Endodermal cell (in vitro differentiated cells): ENCODE measurements at places on chromosomes 11 and 22.
A peak's percentile ranks its signal among the peaks of the same experiment; 100 is the strongest.

GRCh38 chr22:35334004-35334403 lies 34.3 kb downstream of the TOM1 start:
- no peak for DNase-seq

DNA sequence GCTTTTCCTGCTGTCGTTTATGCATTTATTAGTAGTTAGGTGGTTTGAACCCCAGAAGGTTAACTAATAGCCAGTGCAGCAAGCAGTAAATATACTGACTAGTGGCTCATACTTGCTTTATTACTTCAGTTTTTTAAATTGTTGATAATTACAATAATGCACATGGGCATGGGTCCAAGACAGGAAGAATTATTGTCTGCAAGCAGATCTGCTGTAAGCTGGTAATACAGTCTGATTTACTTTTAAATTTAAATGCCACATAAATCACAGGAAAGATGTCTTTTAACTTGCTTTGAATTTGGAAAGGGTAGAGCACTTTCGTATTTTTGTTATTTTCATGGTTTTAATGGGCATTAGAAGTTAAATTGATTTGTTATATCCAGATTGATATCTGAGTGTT lies 27.1 kb downstream of the APLP2 start:
- DNase-seq, result no peak

- no peak for DNase-seq
Measured at GRCh38 chr22:28143961-28144745, 225.1 kb upstream of the PITPNB start.

GRCh38 chr11:26073646-26074045 lies 258.3 kb upstream of the ANO3 start:
- DNase-seq, result no peak

DNA sequence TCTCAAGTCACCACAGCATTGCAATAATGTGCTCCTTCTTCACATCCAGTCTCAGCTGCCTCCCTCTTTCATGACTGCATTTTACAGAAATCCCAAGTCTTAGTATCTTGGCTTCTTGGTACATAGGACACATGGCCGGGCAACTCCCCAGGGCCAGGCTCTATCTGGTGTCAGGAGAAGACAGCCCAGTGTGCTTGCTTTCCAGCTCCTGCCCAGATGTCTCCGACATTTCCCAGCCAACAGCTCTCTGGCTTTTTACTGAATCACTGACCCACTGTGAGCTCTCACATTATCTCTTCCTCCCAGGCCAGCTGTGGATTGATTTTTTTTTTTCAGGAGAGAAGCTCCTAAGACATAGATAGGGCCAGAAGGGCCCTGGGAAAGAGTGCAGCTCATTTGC lies 346.0 kb upstream of the C11orf87 start:
- no peak for DNase-seq

DNA sequence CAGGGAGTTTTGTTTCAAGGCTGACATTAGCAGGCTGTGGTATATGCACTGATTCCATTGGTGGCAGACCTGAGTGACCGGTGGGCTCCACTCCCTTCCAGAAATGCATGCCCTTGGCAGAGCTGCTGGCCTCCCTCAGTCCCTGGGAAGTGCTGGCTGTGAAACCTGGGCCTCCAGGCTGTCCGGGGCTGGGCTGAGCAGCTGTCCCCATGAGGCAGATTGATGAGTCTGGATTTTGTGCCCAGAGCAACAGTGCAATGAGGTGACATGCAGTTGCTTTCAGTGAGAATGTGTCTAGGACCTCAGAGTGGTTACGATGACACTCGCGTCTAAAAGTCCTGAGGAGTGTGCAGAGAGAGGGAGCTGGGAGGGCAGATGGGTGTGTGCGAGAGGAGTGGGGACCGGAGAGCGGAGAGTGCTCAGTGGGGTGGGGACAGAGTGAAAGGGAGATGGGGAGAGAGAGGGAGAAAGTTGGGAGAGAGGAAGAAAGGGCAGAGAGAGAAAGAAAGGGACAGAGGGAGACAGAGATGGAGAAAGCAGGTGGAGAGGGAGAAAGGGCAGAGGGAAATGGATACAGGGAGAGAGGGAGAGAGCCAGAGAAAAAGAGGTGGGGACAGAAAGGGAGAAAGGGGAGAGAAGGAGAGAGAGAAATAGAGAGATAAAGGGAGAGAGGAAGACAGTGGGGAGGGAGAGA lies 978.3 kb downstream of the BRD1 start:
- DNase-seq, result peak; percentile 26

DNA sequence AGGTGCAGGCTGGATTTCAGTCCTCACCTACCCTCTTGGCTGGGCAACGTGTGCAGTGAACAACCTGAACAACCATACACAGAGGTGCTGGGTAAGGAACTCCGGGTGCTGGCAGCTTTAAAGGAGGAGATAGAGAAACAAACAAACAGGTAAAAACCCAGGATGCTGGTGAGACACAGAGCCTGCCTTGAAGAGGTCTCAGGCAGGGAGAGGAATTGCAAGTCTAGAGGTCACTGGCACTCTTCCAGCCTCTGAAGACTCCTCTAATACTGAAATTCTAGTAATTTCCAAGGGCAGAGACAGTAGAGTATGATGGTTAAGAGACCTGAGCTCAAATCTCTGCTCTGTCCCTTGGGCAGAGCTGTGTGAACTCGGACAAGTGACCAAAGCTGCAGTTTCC lies 192.5 kb downstream of the CEP164 start:
- no peak for DNase-seq

GRCh38 chr22:21624880-21625791 lies 4.7 kb downstream of the YDJC start:
- no peak for DNase-seq

- DNase-seq, result no peak
Measured at GRCh38 chr11:122159861-122160260, 43.8 kb upstream of the BLID start.

DNA sequence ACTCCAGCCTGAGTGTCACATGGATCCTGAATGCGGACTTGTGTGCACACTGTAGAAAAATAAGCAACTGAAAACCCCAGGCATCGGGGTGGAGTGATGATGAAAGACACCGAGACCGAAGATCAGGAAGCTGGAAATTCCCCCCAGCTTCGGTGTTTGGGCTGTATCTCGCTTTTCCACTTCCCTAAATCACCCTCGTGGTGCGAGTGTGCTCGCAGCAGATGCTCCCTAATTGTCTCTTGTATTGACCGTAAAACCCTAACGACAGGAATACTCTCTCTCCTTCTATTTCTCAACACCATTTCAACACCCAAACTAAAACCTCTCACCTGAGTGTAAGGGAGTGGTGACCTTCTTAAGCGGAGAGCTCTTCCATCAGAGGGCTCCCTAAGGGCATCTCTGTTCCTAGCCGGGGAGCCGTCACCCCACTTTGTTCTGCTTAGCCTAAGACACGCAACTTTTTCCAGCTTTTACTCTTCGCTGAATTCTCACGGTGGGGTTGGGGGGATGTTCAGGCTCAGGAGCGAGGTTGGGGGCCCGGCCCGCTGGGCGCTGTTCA lies 635 bp upstream of the GRK3 start:
- no peak for DNase-seq

DNA sequence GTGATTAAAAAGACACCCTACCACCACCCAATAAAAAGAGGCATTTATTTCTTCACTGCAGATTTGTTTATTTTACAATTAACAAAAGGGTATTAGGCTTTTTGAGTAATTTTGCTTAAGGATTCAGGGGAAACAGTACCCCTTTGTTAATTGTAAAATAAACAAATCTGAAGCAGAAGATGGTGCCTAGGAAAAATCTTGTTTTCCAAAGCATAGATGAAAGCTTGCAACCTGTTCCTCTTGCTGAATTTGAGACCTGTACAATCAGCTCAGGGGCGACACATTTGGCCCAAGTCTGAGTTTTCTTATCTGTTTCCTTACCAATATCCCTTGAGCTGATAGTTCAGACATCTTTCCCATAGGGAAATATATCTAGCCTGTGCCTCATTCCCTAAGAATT lies 171.9 kb downstream of the GRIA4 start:
- DNase-seq, result no peak

DNA sequence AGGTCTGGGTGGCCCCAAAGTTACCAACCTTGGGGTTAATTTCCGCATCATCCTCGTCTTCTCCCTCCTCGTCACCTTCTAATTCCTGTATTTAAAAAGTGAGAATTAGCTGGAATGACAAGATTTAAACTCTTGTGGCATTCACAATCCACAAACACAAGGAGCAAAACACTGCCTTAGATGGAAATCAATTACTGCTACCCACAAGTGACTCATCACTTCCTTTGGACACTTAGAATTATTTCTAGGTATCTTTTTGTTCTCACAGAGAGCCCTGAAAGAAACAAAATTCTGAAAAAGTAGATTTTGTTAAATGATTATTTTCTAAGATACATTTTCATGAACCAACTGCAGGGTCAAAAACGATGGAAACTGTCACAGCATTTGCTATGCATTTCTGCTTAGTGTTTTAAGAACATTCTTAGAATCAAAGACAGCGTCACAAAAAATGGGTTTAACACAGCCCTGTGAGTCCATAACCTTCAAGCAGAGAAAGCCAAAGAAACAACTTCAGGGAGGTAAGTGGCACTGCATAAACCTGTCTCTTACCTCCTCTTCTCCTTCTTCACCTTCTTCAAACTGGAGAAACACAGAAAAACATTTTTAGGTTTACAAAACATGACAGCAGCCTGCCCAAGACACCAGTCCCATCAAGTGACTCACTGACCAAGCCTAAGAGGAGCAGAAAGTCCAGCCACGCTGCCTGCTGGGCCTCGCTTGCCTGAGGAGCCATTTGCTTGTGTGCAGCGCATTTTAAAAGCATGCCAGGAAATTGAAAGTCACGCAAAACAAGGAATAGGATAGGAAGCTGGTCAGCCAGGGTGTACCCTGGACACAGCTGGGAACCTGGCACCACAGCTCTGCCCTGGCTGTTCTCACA lies 22.3 kb upstream of the PHLDA2 start:
- DNase-seq, result peak; percentile 28

GRCh38 chr11:99934008-99934407 lies 753.1 kb upstream of the ARHGAP42 start:
- DNase-seq, result no peak

DNA sequence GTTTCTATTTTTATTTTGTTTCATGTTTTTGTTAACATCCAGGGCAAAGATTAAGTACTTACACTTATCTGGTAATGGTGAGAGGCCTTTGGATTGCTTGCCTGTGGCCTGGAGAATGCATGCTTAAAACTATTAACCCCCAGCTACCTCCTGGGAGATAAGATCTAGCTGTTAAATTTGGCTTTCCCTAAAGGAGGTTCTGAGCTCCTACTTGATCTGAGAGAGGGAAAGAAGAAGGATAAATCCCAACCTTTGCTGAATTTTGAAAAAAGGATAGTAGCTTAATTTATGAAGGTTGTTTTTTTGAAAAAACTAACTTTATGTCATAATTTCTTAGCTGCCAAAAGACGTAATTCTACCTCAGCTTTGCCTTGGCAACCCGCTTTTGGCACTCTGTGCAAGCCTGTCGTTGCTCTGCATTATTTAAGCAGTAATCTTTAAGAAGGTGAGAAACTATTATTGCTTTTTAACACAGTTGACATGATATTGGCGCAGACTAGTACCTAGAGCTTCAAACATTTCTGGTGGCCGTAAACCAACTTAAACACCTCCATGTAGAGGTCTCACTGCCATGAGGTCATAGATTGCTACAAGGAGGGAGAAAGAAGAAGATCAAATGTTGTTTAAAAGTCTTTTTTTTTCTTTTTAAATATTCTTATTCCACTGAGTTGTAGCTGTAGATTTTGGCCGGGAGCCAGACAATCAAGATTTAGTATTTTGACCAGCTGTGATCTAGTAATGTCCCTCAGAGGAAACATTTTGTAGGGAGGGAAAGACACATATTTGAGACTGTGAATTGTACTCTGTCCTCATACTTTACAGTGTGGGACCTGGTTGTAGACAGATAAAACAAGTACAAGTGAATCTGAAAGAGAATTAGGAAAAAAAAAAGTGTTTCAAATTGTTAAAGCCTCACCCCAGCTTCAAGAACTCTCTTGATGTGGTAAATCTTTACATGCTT lies 74.4 kb downstream of the WNT11 start:
- no peak for DNase-seq

DNA sequence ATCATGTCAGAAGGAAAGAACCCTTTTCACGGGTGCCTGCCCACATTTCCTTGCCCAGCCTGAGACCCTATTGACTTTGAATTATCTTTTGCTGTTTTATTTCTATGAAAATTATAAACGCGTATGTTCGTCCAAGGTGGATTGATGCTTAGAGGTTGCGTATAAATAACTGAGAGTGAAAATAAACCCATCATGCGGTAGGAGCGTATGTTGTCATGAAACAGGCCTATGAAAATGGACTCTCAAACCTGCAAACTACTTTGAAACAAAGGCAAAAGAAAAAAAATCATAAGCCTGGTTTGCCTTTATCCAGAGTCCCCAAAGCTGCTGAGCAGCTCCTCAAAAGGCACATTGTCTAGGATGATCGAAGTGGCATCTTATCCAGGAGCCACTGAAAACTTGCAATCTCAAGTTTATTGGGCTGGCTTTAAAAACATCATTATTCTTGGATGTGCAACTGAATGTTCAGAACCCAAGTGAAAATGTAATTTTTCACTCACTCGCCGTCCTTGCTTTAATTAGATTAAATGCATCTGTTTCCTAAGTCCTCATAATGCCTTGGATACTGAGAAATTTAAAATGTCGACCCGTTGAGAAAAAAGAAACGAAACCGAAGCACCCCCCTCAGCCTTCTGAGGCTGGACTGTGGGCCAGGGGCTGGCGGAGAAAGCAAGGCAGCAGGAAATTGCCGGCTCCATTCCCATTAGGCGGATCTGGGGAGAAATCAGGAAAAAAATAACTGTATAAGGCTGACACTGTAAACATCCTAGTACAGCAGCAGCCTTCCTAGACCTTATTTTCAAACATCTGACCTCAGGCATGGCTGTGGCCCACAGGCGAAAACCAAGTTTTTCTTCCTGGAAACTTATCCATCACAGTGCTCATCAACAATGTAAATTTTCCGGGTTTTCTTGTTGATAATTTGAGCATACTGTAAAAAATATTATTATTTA lies 82.9 kb upstream of the PPARA start:
- DNase-seq, result no peak

GRCh38 chr11:73965076-73965763 lies 14.4 kb downstream of the DNAJB13 start:
- no peak for DNase-seq

GRCh38 chr11:118353084-118353710 lies 6.2 kb upstream of the UBE4A start:
- no peak for DNase-seq
